ENCODE measurements at places on chromosomes 2 and 18.

DNA sequence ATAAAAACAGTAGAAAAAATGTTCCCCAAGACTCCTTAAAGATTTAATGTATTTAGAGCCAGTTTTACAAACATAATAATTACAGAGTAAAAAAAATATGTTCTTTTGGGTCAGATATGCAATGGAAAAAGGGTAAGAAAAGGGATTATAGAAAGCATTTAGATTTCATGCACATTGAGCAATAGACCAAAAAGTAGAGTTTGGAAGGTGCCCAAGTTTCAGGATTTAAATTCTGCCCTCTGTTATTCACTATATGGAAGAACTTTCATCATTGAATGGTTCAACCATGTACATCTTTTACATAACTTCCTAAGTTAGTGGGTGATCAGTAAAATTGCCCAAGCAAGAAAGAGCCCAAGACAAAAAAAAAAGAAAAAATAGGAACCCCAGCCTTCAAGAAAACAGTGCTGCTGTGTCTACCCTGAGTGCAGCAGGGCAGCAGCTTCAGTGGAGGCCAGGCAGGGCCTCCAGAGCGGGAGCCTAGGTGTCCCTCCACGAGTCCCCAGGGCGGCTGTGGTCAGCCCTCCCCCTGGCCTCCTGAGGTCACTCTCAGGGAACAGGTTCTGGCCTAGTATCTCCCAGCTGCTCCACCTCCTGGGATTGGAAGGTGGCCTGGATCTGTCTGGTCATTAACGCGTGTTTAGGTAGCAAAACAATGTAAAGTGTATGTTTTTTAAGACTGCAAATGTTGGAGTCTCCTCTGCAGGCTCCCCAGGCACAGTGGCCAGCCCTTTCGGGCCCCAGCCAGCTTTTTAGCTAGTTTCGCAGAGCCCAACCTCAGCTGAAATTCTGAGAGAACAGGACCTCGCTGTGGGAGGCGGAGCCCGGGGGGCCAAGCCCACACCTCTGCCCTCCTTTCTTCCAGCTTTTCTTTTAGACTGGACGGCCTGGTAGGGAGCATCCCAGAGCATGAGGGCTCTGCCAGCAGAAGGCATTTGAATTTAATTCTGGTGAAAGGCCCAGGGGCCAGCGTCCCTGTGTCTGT, 77.3 kb downstream of the TEX51 start:
- DNase-seq: no peak
- H3K4me1 ChIP-seq: peaks cover 5% of the 10 kb centered on the region
- H3K36me3 ChIP-seq: peaks cover 4% of the 10 kb centered on the region
- no peak overlapping the region for H3K27ac ChIP-seq

DNA sequence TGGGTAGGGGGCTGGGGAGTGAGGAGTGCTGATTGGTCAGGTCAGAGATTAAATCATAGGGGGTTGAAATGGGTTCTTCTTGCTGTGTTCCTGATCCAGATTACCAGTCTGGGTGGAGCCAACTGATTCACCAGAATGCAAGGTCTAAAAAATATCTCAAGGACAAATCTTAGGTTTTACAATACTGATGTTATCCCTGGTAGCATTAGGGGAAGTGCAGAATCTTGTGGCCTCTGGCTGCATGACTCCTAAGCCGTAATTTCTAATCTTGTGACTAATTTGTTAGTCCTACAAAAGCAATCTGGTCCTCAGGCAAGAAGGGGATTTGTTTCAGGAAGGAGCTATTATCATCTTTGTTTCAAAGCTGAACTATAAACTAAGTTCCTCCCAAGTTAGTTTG, 289.2 kb upstream of the KYNU start:
- no peak overlapping the region for H3K4me3 ChIP-seq
- H3K27ac ChIP-seq: no peak overlapping the region
- no peaks in the 10 kb centered on the region for H3K4me1 ChIP-seq
- DNase-seq: no peak

DNA sequence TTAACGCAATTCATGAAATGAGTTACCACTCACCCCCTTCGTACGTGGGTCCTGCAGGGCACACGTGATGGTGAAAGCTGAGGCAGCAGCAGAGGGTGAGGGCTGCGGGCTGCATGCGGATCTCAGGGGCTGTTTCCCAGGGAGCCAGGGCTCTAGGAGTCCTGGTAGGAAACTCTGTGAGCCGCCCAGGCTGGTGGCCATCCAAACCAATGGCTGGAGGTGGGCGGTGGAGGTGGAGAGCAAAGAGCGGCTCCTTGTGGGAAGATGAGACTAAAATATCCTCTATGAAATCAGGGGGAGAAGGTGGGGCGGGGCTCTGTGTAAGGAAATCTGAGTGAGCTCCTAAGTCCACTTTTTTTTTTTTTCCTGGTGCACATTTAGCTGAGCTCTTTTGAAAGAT, 120.1 kb upstream of the SLC1A4 start:
- H3K27ac ChIP-seq: no peak overlapping the region
- peaks cover 14% of the 10 kb centered on the region for H3K27me3 ChIP-seq
- no peak for DNase-seq
- peaks cover 6% of the 10 kb centered on the region for H3K4me1 ChIP-seq
- H3K36me3 ChIP-seq: no peaks in the 10 kb centered on the region

DNA sequence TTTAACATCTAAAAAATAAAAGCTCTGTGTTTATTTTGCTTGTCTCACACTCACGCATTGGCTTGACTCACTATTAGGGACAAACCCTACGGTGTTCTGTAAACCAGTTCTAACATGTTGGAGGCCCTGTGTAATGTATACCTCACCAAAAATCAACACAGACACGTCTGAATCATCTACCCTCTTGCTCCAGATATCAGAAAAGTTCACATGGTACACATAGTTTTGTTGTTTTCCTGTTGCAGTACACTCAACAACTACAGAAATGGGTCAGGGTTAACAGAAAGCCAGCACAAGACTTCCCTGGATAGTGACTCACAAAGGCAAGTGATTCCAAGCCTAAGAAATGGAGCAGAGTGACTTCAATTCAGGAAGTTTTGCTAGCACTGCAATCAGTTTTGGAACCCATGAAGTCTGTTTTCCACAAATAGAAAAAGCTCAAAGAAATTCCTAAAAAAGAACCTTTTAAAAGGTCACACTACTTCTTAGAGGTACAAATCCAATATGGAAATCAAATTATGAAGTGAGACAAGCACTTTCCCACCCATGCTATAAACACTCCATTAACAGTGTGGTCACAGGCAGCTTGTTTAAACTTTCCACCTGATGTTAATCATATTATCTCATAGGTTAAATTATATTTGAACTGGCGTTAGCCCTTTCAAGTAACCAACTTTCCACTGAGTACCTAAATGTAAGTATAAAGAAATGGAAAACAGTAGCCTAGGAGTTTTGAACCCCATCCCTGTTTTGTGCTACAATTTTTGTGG, 87.4 kb downstream of the GAREM1 start:
- no peak overlapping the region for H3K27ac ChIP-seq
- no peak overlapping the region for H3K4me3 ChIP-seq
- no peaks in the 10 kb centered on the region for H3K27me3 ChIP-seq
- no peak for DNase-seq

GRCh38 chr2:234596696-234597575, 100.1 kb upstream of the ARL4C start:
- no peaks in the 10 kb centered on the region for H3K4me1 ChIP-seq
- no peak overlapping the region for H3K4me3 ChIP-seq
- H3K27me3 ChIP-seq: peaks cover 4% of the 10 kb centered on the region
- H3K27ac ChIP-seq: no peak overlapping the region

GRCh38 chr2:26086779-26087178, 52.9 kb downstream of the RAB10 start:
- DNase-seq: no peak
- peaks cover 2% of the 10 kb centered on the region for H3K27me3 ChIP-seq
- peaks cover 11% of the 10 kb centered on the region for H3K4me1 ChIP-seq
- H3K27ac ChIP-seq: no peak overlapping the region
- no peak overlapping the region for H3K4me3 ChIP-seq

GRCh38 chr2:149329068-149329467, 1.3 kb upstream of the LYPD6 start:
- H3K27ac ChIP-seq: no peak overlapping the region
- DNase-seq: peak; percentile 47
- peaks cover 12% of the 10 kb centered on the region for H3K4me1 ChIP-seq
- peaks cover 7% of the 10 kb centered on the region for H3K27me3 ChIP-seq

GRCh38 chr18:50687491-50687890, 127.6 kb downstream of the MAPK4 start:
- DNase-seq: no peak
- no peaks in the 10 kb centered on the region for H3K4me1 ChIP-seq
- no peak overlapping the region for H3K27ac ChIP-seq
- no peaks in the 10 kb centered on the region for H3K27me3 ChIP-seq
- H3K36me3 ChIP-seq: no peaks in the 10 kb centered on the region

- H3K4me1 ChIP-seq: no peaks in the 10 kb centered on the region
- peaks cover 1% of the 10 kb centered on the region for H3K27me3 ChIP-seq
- H3K4me3 ChIP-seq: no peak overlapping the region
- no peak overlapping the region for H3K27ac ChIP-seq
- DNase-seq: no peak
Observed at GRCh38 chr2:23280401-23280800, 104.6 kb upstream of the KLHL29 start.

- H3K4me3 ChIP-seq: no peak overlapping the region
- H3K4me1 ChIP-seq: no peaks in the 10 kb centered on the region
- no peaks in the 10 kb centered on the region for H3K36me3 ChIP-seq
- H3K27me3 ChIP-seq: peaks cover 3% of the 10 kb centered on the region
- H3K27ac ChIP-seq: no peak overlapping the region
- DNase-seq: no peak
Observed at GRCh38 chr2:197232010-197232409, 78.6 kb downstream of the ANKRD44 start.

GRCh38 chr2:10235099-10235908, 67.4 kb upstream of the HPCAL1 start:
- H3K27me3 ChIP-seq: peaks cover 10% of the 10 kb centered on the region
- peaks cover 11% of the 10 kb centered on the region for H3K36me3 ChIP-seq
- peaks cover 3% of the 10 kb centered on the region for H3K4me1 ChIP-seq
- no peak for DNase-seq
- no peak overlapping the region for H3K4me3 ChIP-seq
- H3K27ac ChIP-seq: no peak overlapping the region

DNA sequence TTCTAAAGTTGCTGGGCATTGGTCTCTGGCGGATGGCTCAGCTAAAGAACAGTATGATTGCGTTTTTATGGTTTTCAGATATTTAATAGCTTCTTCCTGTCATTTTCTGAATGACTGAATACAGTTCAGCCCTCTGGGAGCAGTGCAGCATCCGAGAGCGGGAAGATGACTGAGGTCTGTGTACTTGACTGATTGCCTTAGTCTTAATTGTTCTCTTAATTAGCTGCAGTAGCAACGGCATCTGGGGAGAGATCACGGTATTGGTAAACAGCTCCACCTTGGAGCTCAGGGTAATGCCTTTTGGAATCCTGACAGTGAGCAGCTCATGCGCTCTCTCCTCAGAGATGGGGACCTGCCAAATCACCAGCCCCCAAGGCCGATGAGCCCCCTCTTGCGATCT, 481.4 kb upstream of the SPRED2 start:
- no peaks in the 10 kb centered on the region for H3K36me3 ChIP-seq
- H3K4me1 ChIP-seq: peaks cover 7% of the 10 kb centered on the region
- H3K4me3 ChIP-seq: no peak overlapping the region
- no peak for DNase-seq
- H3K27ac ChIP-seq: no peak overlapping the region
- H3K27me3 ChIP-seq: no peaks in the 10 kb centered on the region

DNA sequence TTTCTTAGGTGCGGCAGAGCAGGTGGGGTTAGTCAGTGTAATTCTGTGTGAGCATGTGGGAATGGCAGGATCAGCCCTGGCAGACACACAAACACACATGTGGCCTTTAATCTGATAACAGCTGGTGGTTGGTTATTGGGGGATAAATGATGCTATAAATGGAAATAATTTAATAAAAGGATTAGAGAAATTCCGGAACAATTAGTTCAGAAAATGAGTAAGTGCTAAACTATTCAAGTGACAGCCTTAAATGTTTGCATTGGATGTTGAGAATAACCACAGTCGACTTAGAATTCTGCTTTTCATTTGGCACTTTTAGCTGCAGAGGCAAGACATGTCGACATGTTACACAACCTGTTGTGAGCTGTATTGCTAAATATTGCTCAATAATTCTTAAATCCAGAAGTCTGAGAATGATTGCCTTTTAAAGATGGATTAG, 7.2 kb downstream of the SMYD1 start:
- H3K4me1 ChIP-seq: no peaks in the 10 kb centered on the region
- no peaks in the 10 kb centered on the region for H3K27me3 ChIP-seq
- no peak overlapping the region for H3K27ac ChIP-seq
